Left forelimb (tissue), 1 donor: ENCODE measurements at places on chromosomes 5 and 9.

GRCh38 chr5:143376911-143377813 is 26.3 kb downstream of the NR3C1 start:
- DNase-seq, result no peak

DNA sequence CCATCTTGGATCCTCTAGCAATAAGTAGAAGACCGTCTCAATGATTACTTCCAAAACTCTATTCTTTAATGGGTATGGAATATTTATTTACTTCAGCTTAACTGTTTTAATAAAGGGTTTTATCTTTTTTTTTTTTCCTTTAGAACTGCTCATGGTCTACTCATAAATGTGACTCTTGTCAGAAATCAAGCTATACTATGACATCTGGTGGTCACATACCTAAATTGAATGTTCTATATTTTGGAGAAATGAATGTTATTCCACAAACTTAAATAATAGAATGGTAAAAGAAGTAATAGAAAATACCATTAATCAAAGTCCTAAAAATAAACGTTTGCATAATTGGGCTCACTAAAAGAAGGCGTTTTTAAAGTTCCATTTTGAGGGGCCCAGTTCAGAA is 131.2 kb upstream of the PLCXD3 start:
- DNase-seq, result no peak

DNA sequence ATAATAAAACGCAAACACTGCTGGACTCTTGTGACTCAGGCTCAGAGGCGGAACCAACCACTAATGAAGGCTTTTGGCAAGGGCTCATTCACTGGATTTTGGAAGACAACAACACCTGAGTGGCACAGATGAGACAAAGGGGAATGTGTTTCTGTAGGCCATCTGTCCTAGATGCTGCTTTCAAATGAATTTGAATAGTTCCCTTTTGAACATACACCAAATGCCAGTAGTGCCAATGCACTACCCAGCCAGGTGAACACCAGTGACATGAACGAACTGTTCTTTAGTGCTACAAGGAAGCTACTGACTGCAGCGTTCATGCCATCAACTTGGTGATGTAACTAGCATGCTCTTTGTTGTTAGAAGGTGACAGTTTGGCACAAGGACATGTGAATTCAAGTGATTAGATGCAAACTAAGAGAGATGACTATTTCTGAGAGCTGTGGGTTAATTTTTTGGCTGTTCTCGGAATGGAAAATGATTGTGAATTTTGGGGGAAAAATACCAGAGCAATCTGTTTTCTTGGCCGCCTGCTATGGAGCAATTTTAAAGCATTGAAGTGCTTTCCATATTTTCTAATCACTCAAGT is 173.7 kb downstream of the SLC24A2 start:
- DNase-seq, result no peak

DNA sequence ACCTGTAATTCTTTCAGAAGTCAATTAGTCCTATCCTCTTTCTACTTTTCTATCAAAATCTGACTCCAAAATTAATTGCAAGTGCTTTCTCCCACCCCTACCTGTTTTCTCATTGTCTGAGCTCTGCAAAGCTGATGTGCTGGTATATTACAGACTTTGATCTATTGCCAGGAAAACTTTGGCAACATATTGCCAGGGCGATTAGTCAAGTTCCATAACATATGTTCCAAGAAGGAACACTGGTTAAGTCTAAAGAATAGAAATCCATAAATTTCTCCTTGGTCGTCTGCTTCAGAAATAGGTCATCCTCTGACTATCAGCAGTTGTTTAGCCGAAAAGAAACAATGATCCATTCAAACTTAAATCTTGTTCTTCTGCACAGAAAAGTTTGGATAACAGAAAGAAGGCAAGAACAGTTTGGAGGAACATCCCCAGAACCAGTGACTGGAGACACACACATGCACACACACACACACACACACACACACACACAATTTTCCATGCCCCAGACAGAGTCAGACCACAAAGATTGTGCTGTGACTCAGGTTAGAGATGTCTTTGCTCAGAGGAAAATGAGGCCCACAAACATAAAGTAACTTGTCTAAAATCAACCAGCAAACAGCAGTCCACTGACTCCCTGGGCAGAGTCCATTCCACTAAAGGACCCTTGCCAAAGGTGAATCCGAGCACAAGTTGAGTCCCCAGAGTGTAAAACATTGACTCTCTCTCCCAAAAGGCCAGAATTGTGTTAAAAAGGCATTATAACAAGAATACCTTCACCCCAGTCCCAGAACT is 202.1 kb downstream of the DEPDC1B start:
- no peak for DNase-seq

- DNase-seq, result no peak
Measured at GRCh38 chr9:26935847-26936246, 11.2 kb downstream of the PLAA start.

DNA sequence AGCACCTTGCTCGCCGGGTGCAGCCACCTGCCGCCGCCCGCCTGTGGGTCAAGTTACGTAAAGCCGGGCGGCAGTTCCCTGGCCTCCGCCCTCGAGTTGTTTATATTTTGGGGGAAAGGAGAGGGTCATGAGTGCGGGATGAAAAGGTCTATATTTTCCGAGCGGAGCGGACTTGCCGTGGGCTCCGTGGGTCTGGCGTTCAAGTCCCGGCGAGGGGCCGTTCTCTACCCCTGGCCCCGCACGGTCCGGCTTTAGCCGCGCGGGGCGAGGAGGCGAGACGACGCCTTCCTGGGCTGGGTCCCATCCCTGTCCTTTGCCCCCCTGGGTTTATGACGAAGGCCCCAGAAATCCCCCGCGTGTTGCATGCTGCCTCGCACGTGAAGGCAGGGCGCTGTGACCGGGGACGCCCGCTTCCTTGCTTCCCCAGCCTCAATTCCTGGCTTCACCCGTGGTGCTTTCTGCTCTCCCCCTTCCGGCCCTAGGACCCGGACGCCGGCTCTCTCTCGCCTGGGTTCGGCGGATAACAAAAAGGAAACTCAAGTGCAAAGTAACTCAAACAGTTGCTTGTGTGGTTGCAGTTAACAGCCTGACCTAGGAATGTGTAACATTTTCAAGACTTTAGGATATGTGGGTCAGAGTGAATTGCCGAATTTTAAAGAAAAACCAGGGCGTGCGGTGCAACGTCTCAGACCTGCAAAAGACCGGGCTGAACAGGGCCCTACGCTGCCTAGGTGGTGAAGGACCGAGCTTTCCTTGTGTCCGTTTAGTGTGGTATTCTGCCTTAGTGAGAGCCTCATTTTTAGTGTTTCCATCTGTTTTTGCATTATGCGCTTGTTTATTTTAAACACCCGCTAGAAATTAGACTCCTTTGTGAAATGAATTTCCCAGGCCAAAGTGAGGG is 810 bp downstream of the VPS13A start:
- DNase-seq, result no peak

- no peak for DNase-seq
Measured at GRCh38 chr9:109101202-109101595, 18.5 kb downstream of the TMEM245 start.

- DNase-seq, result no peak
Measured at GRCh38 chr9:21002040-21002439, 29.4 kb downstream of the HACD4 start.

DNA sequence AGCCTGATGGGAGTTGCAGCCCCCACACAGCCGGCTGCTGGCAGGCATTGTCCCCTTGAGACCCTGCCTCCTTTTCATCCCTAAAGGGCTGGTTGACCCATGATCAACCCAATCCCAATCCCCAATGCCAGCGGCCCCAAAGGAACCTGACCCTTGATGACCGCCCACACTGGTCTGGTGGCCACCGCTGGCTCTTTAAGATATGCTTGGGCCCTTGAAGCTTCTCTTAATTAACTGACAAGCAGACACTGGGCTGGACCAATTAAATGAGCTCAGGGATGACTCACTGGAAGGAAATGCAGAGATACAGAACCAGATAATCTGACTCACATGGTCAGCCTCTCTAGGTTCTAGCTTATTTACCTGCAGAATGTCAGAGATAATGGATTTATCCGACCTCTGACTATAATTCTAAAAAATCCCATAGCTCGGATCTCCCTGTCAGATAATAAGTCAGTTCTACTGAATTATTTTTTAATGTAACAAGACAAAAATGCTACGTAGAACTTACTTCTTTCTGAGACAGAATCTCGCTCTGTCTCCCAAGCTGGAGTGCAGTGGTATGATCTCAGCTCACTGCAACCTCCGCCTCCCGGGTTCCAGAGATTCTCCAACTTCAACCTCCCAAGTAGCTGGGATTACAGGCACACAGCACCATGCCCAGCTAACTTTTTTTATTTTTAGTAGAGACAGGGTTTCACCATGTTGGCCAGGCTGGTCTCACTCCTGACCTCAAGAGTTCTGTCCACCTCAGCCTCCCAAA is 11.1 kb upstream of the MLANA start:
- DNase-seq, result no peak

DNA sequence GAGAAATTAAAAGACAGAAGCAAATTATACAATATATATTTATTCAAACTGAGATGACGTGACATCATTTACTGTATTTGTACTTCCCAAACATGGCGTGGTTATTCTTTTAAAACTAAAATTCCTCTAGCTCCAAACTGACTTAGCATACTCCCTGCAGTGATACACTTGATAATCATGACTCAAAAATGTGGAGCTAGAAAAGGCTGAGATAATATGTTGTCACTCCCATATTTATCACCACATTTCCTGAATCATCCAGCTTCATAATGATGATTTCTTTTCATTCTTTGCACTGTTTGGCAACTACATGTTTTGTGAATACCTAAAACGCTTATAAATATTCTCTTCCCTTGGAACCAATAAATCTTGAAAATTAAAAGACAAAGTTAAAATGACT is 341.0 kb downstream of the EBF1 start:
- no peak for DNase-seq

DNA sequence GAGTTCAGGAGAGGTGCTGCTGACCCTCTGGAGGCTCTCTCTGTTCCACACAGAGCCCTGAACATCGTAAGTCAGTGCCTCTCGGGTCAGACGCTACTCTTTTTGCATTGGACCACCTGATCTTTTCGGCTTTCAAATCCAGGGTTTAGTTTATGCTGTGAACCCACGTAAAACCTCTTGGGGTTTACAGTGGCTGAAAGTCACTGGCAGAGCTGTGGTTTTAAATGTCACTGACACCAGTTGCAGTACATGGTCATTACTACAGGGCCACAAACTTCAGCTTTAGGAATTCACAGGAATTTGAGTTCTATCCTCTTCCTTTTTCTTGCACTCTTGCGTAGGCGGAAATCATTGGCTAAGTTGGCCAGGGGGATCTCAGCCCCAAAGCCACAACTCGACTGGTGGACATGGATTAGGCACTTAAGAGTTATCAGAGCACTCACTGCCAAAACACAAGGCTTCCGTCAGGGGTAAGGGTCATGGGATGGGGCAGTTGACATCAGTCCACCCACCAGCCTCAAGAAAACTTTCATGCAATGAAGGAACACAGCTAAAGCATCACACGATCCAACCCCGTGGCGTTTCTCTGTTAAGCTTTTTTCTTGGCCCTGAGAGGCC is 76.9 kb downstream of the SFXN1 start:
- DNase-seq, result no peak

- DNase-seq, result no peak
Measured at GRCh38 chr5:172114875-172115422, 73.1 kb downstream of the STK10 start.

- DNase-seq, result no peak
Measured at GRCh38 chr9:37290366-37290939, 132.0 kb upstream of the GRHPR start.

DNA sequence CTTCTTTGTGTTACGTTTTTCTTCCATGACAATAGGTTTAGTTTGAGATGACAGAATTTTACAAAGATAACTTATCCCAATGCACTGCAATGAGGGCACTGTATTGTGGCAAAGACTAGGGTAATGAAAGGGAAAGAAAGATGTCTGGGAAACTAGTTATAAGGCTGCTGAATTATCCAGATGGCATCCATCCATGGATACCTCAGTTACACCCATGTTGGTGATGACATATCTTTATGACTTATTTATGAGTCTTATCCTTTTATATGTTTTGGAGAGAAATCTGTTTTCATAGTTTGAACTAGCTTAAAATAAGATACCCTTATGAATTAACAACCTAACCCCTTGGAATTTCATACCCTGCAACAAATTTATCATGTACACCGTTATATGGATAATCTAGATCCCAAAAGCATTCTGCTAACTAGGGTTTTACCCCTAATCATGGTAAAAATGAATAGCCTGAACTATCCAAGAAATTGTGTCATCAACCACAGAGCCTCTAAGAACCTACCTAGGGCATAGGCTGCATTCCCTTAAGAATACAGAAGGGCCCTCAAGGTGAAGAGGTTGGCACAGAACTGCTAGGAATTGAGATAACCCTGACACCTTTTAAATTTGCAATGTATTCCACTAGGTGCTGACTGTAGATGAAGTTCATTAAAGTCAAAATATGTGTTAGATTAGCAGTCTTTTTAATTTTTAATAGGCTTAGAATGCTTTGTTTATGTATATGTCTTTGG is 49.5 kb upstream of the RORB start:
- no peak for DNase-seq

GRCh38 chr5:136133922-136134379 is 1.3 kb downstream of the SMAD5 start:
- no peak for DNase-seq

DNA sequence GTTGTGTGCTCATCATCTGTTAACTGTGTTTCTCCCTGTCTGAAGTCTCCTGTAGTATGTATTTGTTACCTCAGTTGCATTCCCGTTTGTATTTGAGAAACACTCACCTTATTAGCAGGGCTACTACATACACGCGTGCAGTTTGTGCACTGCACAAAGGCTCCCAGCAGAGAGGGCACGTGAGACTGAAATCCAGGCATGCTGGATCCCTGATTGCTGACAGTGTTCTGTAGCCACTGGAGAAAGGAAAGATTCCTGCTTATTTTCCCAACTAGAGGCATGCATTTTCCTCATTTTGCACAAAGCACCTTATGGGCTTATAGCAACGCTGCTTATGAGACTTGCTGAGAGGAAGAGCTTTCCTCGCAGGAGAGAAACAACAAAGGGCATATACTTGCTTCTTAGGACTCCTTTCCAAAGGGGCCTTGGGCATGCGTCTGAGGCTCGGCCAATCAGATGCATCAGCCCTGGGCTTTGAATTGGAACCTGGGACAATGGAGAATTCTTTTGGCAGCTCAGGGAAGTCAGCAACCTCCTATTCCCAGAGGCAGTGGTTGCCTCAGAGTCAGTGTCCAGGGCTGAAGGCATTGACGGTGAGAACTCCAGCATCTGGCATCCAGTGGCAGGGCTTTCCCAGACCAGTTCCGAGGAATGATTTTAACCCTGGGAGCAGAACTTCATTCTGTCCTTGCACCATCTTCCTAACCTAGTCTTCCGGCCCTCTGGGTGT is 9.9 kb upstream of the MEGF10 start:
- no peak for DNase-seq

DNA sequence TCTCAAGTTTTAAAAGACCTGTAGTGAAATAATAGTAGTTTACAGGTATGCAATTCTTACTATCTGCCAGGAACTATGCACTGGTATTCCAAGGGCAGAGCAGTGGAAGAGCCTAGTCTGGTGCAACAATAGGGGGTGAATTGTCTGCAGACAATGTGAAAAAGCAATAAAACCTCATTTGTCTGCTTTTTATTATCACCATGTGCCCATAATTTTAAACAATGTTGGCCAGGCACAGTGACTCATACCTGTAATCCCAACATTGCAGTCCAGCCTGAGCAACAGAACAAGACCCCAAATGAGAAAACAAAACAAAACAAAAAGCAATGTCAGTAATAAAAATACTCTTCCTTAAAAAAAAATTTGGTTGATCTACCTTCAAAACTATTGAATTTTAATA is 12.2 kb upstream of the SLC44A1 start:
- no peak for DNase-seq
